Tracheal epithelial cell (primary cell): ENCODE measurements at places on chromosomes 1 and 21. TPM values are rescaled to one million over a fixed set of nuclear protein-coding genes. Genes with fewer than 3 reads are reported as not detected.

The THEM5 gene
- total RNA-seq: not detected in 2 replicates

The CHML gene
- total RNA-seq: 7.7 and 14.2 TPM in 2 replicates

The FCGR3B gene
- total RNA-seq: 0.64 TPM in 1 of 2 replicates, not detected in the other

The LCE2A gene
- total RNA-seq: not detected in 2 replicates

The RNASEL gene
- 5.5 and 5.8 TPM in 2 replicates for total RNA-seq

The PCSK9 gene
- total RNA-seq: 33.9 and 39.8 TPM in 2 replicates

The UMODL1 gene
- total RNA-seq: not detected in 2 replicates

The ADAMTSL4 gene
- 2.4 and 3.0 TPM in 2 replicates for total RNA-seq

The PEAR1 gene
- total RNA-seq: 1.4 and 1.5 TPM in 2 replicates

The PGLYRP4 gene
- 0.64 and 1.9 TPM in 2 replicates for total RNA-seq

The BLACAT1 gene
- 0.24 and 0.85 TPM in 2 replicates for total RNA-seq

The ST6GALNAC5 gene
- total RNA-seq: under 0.01 and 9.2 TPM in 2 replicates

The CFAP74 gene
- total RNA-seq: not detected in 2 replicates

The KCNE1 gene
- total RNA-seq: under 0.01 TPM in 1 of 2 replicates, not detected in the other

The CSRP1 gene
- total RNA-seq: 124 and 475 TPM in 2 replicates

The SPRR1A gene
- not detected in 2 replicates for total RNA-seq

The MX2 gene
- 0.21 and 0.24 TPM in 2 replicates for total RNA-seq

The GNPAT gene
- 52.8 and 70.8 TPM in 2 replicates for total RNA-seq

The ZNF691 gene
- total RNA-seq: 7.2 and 8.7 TPM in 2 replicates

The FAAH gene
- 6.6 and 13.3 TPM in 2 replicates for total RNA-seq

The NBPF6 gene
- total RNA-seq: not detected in 2 replicates

The TBX15 gene
- total RNA-seq: under 0.01 TPM in 1 of 2 replicates, not detected in the other

The LINGO4 gene
- not detected in 2 replicates for total RNA-seq

The ANKRD45 gene
- total RNA-seq: 0.24 and 0.64 TPM in 2 replicates

The GTF2B gene
- 34.1 and 41.2 TPM in 2 replicates for total RNA-seq

The PRKAB2 gene
- total RNA-seq: 12.0 and 25.8 TPM in 2 replicates

The PLEKHA6 gene
- 1.7 and 4.8 TPM in 2 replicates for total RNA-seq

The RBP7 gene
- 0.96 and 1.7 TPM in 2 replicates for total RNA-seq

The INTS11 gene
- total RNA-seq: 53.9 and 67.0 TPM in 2 replicates

The CAPZA1 gene
- 181 and 215 TPM in 2 replicates for total RNA-seq

The PDE9A gene
- 2.2 and 2.6 TPM in 2 replicates for total RNA-seq

The GUCA2B gene
- not detected in 2 replicates for total RNA-seq

The KLHDC9 gene
- 1.9 and 5.1 TPM in 2 replicates for total RNA-seq

The LMOD1 gene
- total RNA-seq: not detected in 2 replicates

The FNDC5 gene
- 0.21 TPM in 1 of 2 replicates, not detected in the other for total RNA-seq

The TP73 gene
- 0.24 and 0.43 TPM in 2 replicates for total RNA-seq

The UTP25 gene
- 7.5 and 10.6 TPM in 2 replicates for total RNA-seq

The VTCN1 gene
- 0.85 and 4.8 TPM in 2 replicates for total RNA-seq

The FLG2 gene
- total RNA-seq: not detected in 2 replicates

The BTBD8 gene
- 3.6 and 4.3 TPM in 2 replicates for total RNA-seq

The C21orf58 gene
- total RNA-seq: 0.85 and 2.2 TPM in 2 replicates

The GBP5 gene
- total RNA-seq: 1.2 TPM in 1 of 2 replicates, not detected in the other

The ZMYM1 gene
- 31.3 and 39.2 TPM in 2 replicates for total RNA-seq

The PLA2G2C gene
- not detected in 2 replicates for total RNA-seq

The SYPL2 gene
- total RNA-seq: not detected in 2 replicates

The CLCNKA gene
- total RNA-seq: not detected in 2 replicates
